ENCODE measurements at places on chromosomes 7 and 10. TPM values are rescaled to one million over a fixed set of nuclear protein-coding genes. Genes with fewer than 3 reads are reported as not detected.

Gene CYP3A7
- total RNA-seq: not detected

Gene PNLIPRP2
- not detected for total RNA-seq

Gene CYP2C9
- not detected for total RNA-seq

Gene SBDS
- total RNA-seq: 88.7 TPM

Gene CACNB2
- total RNA-seq: not detected

Gene OR2A5
- total RNA-seq: not detected

Gene ZNF25
- total RNA-seq: 4.9 TPM

Gene SPDYE5
- total RNA-seq: not detected

Gene LIPJ
- total RNA-seq: not detected

Gene CCDC146
- 0.61 TPM for total RNA-seq

Gene SAMD9L
- 5.6 TPM for total RNA-seq

Gene GTF2IRD1
- total RNA-seq: 0.67 TPM

Gene C10orf53
- total RNA-seq: not detected

Gene TAF3
- 19.4 TPM for total RNA-seq

Gene PPP1R3C
- total RNA-seq: 0.19 TPM

Gene MAPK8
- total RNA-seq: 46.0 TPM

Gene LRRD1
- total RNA-seq: not detected

Gene MOGAT3
- total RNA-seq: not detected

Gene CDK14
- total RNA-seq: 0.40 TPM

Gene CLCN1
- total RNA-seq: not detected

Gene SLC26A5
- total RNA-seq: not detected

Gene ARMC3
- total RNA-seq: not detected

Gene ZNF438
- total RNA-seq: 2.7 TPM

Gene H2AZ2
- total RNA-seq: 228 TPM

Gene ZMIZ1
- 38.3 TPM for total RNA-seq

Gene DNA2
- 45.7 TPM for total RNA-seq

Gene PGAM2
- total RNA-seq: not detected

Gene TBATA
- not detected for total RNA-seq

Gene ZPBP
- not detected for total RNA-seq

Gene STK31
- 0.38 TPM for total RNA-seq

Gene UROS
- total RNA-seq: 49.1 TPM

Gene PNLIPRP3
- total RNA-seq: not detected

Gene AOC1
- total RNA-seq: not detected

Gene PTF1A
- total RNA-seq: not detected

Gene LRRTM3
- total RNA-seq: not detected

Gene SORCS1
- total RNA-seq: not detected

Gene ASAH2
- total RNA-seq: 4.8 TPM

Gene PNLIPRP1
- total RNA-seq: not detected

Gene EIF3A
- 175 TPM for total RNA-seq

Gene PIP4K2A
- total RNA-seq: 127 TPM

Gene ATP6V0A4
- not detected for total RNA-seq

Gene TMEM229A
- not detected for total RNA-seq

Gene CCL24
- total RNA-seq: not detected

Gene GDF2
- total RNA-seq: not detected

Gene ADIRF
- total RNA-seq: not detected

Gene POLD2
- 298 TPM for total RNA-seq

Gene ATG9B
- 6.3 TPM for total RNA-seq

Gene ABCC2
- total RNA-seq: 1.4 TPM

Gene UFSP1
- 3.0 TPM for total RNA-seq

Gene RBM20
- total RNA-seq: 0.42 TPM
